ENCODE measurements at places on chromosomes 5 and 9. TPM values are rescaled to one million over a fixed set of nuclear protein-coding genes. Genes with fewer than 3 reads are reported as not detected.

Gene CCL19
- not detected for total RNA-seq

Gene KLHL3
- total RNA-seq: 1.3 TPM

- DNase-seq: no peak
Measured at GRCh38 chr5:98415663-98416062, 357.8 kb upstream of the RGMB start.

DNA sequence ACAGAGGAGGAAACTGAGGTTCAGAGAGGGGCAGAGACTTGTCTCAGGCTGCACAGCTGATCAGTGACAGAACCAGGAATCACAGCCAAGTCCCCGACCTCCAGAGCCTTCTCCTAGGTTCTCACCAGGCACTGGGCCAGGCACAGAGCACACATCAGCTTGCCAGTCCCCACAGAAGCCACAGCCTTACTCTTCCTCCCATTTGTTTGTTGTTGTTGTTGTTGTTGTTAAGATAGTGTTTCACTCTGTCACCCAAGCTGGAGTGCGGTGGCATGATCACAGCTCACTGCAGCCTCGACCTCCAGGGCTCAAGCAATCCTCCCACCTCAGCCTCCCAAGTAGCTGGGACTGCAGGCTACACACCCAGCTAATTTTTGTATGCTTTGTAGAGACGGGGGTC is 41.4 kb downstream of the NAIF1 start:
- DNase-seq: no peak

GRCh38 chr9:3012842-3013241 is 168.9 kb upstream of the PUM3 start:
- no peak for DNase-seq

DNA sequence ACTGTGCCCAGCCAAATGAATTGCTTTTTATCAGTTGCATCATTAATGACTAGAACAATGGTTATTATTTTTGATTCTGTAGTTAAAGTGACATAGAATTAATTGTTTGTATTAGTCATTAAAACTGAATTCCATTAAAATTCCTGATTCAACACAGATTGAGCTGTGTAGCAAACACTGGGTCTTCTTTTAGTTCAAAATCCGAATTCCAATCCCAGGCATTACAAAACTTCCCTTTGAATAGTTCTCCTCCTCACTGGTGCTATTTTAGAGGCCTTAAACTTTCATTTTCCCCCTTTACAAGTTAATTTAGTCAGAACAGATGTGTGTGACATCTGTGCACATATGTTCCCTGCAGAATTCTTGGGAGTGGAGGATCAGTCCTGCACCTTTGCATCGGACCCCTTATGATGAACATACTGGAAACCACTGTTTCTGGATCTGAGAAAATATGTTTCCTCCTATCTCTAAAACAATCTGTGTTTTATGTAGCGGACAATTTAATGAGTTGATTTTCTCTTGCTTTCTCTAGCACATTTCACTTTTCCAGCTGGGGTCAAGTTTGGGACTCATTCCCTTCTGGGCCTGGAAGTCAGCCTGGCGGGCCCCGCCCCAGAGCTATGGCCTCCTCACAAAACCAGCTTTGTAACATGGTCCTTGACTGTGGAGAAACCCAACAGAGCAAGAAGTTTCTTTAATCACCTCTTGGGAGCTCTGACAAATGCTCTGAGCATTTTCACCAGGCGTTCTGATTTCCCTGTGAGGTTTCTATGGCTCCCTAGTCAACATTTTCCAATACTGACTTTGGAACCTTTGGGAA is 87.9 kb upstream of the MAMDC2 start:
- DNase-seq: no peak

DNA sequence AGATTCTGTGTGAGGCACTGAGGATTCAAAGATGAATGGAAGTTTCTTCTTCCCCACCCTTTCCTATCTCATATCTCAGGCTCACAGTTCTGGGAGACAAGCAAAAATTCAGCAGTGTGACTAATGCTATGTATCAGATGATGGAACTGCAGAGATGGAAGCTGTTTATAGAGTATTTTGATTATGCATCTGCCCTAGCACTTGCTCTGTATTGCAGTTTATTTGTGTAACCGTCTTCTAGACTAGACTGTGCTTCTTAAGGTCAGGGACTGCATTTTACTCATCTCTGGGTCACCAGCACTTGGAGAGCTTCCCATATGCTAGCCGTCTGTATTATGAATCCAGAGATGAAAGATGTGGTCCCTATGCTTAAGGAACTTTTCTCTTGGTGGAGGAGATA is 12.6 kb downstream of the CAVIN4 start:
- peak; percentile 73 for DNase-seq

GRCh38 chr9:131733541-131734061 is 6.3 kb downstream of the RAPGEF1 start:
- DNase-seq: peak; percentile 97
